ENCODE measurements at places on chromosomes 5 and 9.

- DNase-seq: no peak
Observed at GRCh38 chr5:164098531-164098930, 593.1 kb downstream of the MAT2B start.

GRCh38 chr5:127567026-127567768 lies 49.8 kb downstream of the PRRC1 start:
- no peak for DNase-seq

- DNase-seq: no peak
Observed at GRCh38 chr9:12716823-12717600, 23.8 kb downstream of the TYRP1 start.

- DNase-seq: no peak
Observed at GRCh38 chr5:125575891-125576505, 829.6 kb upstream of the ZNF608 start.

DNA sequence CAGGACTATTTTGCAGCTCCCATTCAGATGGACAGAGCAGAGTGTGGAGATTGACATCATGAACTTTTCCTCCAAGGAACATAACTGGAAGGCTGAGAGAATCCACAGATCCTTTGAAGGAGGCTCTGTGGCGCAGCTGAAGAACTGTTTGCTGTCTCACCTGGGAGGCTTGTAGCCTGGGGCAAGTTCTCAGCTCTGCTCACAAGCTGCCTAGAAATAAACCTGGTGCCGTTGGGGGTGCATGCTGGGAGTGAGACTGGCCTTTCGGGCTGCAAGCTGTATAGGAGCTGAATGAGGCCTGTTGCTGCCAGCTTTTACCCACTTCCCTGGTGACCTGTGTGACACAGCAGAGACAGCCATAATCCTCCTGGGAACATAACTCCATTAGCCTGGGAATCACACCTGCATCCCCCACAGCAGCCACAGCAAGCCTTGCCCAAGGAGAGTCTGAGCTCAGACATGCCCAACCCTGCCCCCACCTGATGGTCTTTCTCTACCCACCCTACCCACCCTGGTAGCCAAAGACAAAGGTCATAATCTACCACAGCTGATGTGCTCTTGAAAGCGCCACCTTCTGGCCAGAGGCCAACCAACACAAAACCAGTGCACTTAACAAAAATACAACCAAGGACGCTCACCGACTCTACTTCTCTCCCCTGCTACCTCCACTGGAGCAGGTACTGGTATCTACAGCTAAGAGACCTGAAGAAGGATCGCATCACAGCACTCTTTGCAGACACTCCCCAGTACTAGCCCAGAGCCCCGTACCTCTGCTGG lies 205.1 kb upstream of the MRPS30 start:
- no peak for DNase-seq

GRCh38 chr5:38707352-38708210 lies 138.2 kb upstream of the OSMR start:
- no peak for DNase-seq

DNA sequence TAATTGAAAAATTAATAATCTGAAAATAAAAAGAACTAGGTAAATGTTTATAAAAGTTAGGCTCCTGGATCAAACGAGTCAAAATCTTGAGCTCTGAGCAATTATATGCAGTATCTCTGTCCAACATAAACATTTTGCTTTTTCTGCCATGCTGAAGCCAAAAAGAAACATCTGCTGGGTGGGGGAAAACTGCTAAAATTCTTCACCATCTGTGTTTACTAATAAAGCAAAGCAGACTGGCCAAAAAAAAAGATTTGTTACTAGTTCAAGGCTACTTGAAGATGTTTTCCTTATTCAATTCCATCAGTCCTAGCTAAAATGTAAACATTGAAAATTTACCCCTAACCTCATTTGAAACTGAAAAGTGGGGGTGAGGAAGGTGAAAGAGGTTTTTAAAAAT lies 29.7 kb downstream of the GTF3C4 start:
- DNase-seq: no peak

DNA sequence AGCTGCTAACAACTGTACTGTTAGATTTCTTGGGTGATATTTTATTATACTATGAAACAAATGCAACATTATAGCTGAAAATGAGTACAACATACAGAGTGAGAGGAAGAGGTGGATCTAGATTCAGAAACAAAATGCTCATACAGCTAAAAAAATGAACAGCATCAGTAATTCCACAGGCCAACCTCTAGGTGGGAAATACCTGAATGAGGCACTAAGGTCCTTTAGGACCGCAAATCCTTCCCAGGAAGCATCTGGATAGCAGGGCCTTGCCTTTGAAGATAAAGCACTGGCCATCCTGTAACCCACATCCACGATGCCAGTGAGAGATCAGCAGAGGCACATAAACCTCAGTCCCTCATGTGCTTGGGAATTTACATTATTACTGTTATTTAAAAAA lies 310.8 kb downstream of the YTHDC2 start:
- no peak for DNase-seq

DNA sequence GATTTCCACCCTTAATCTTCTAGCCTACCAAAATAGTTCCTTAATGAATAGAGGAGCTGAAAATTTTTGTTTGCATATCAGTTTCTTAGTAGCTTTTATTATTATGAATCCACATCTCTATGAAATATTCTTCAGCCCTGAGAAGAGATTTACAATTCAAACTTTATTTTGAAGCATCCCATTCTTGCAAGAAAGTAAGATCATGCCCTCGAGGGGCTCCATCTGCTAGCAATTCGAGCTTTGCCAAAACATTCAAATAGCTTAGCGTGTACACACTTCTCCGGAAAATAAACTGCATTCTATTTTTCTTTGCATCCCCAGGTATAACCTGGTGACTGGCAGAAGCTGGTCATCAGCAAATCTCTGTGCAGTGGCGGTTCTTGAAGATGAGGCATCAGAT lies 370.7 kb downstream of the MTRR start:
- DNase-seq: no peak

DNA sequence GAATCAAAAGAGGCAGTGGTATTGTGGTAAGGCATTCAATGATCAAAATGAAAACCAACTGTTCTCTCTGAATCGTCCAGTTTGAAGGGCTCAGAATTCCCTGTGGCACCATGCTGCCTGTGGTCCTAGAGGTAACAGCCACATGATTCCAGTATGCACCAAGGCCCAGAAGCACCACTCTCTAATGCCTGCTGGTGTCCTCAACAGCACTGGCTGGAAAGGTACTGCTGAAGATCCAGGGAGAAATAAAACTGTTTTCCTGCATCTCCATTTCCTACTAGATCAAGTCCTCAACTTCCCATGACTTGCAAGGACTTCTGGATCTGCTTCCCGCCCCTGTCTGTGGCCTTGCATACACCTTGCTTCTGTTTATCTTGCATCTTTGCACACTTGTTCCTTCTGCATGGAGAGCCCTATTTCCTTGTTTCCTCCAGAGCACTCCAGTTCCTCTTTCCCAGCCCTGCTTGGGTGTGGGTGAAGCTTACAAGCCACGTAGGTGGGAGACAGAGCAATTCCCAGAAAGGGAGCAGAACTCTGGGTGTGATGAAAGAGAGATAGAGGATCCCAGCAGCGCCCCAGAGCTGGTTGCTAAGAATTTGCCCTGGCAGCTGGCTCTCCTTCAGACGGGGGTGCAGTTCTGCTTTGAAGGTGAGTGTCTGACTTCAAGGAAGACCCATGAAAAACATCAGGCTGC lies 41.0 kb upstream of the EQTN start:
- peak; percentile 7 for DNase-seq

DNA sequence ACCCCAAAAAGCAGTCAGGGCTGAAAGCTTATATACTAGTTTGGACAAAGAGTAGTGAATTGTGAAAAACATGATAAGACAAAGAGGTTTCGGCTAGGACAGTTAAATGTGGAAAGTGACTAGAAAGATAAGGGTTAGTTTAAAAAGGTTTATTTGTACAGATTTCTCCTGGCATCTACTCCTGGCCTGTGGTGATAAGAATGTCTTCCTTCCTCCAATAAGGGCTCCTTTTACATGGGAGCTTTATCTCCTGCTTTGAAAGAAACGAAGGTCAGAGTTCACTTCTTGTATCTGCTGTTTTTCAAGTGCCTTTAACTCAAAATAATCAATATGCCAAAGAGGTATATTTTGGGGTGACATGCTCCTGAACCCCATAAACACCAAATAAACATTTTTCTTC lies 776.1 kb upstream of the COX7C start:
- DNase-seq: no peak

GRCh38 chr5:88923623-88924329 lies 40.8 kb upstream of the MEF2C start:
- DNase-seq: no peak

DNA sequence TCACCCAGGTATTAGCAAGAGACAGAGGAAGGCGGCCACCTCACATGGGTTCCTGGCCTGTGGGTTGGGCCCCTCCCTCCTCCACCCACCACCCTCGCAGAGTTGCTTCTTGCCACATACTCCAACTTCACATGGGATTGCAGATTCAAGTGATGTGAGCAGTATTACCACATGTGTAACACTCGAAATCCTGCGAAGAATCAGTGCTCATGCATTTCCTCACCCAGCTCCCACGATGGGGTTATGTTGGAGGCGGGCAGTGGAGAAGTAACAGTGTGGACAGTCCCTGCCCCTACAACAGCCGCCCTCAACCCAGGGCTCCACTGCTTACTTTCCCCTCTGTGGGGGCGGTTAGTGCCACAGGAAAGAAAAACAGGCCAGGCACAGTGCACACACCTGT lies 3.9 kb upstream of the FBP1 start:
- peak; percentile 23 for DNase-seq

- DNase-seq: no peak
Observed at GRCh38 chr5:80959138-80959537, 1.0 kb upstream of the RASGRF2 start.

DNA sequence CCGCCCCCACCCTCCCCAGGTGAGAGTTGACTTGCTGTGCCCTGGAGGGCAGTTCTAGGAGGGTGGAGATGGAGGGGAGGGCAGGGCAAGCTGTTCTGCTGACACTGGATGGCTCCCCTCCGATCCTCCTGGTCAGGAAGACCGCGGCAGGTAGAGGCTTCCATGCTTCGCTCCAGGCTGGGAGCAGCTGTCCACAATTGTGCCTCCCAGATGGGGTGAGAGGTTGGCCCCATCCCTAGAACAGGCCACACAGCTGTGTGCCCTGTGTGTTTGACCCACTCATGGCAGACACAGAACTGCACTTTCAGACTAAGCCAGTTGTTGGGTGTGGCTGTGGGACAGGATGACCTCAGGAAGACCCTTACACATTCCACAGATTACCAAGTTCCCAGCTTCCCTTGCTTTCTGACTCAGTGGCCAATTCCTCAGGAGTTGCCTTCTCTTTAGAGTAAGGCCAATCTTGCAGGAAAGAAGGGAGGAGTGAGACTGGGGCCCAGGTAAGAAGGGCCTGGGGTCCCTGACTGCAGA lies 72.1 kb upstream of the HSPA9 start:
- no peak for DNase-seq

DNA sequence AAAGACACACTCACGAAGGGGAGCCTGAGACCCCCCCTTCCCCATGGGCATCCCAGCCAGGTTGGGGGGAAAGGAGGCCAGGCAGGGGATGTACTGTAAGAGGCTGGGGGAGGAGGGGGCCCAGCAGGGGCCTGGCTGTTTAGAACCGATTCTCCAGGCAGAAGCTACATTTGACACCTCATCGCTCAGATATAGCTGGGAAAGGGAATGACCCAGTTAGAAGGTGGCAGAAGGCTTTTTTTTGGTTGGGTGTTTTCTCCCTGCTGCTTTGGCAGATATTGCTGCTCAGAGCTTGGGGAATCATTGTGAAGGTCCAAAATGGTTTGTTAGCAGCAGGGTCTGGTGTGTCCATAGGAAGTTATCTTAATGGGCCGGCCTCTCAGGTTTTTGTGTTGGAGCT lies 6.0 kb downstream of the CDX1 start:
- DNase-seq: no peak

- no peak for DNase-seq
Observed at GRCh38 chr5:128870923-128871322, 94.4 kb upstream of the SLC27A6 start.

DNA sequence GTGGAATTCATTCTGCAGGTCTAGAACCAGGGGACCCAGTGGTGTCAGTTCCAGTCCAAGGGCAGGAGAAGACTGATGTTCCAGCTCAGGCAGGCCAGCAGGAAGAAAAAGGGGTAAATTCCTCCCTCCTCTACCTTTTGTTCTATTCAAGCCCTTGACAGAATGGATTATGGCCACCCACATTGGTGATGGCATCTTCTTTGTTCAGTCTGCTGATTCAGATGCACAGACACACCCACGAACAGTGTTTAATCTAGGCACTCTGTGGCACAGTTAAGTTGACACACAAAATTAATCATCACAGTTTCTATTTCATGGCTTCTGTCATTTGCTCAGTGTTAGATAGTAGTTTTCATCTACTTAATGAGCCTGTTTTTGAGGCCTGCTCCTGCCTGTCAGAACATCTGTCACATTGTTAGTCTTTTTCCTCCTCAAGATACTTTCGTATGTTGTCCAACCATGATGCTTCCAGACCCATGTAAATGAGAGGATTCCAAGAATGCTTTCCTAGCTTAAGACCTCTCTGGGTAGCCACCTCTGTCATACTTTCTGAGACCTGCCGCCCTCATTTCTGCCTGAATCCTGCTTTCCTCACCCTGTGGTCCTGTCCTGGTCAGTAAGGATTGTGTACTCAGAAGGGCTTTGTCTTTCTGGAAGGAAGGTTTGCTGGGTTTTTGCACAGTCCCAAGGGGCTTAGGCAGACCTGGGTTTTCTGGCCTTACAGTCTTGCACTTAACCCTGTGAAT lies 72.5 kb downstream of the SPIN1 start:
- no peak for DNase-seq

DNA sequence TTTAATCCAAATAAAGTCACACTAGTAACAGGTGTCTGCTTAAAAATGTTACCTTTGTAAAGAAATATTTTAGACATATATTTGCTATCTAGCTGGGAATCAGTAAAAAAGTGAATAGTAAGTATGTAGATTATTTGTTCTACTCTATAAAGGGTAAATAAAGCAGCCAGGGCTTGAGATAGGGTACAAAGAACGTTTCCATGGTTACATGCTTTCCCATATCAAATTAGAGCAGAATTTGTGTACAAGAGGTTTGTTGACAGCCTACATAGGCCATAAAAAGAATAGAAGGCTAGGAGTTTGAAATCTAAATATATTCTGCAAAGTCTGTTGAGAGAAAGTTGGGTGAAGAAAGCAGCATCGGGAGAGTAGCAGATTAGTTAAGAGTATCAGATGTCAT lies 160.9 kb upstream of the POU5F2 start:
- DNase-seq: no peak

GRCh38 chr5:27241564-27242257 lies 203.3 kb upstream of the CDH9 start:
- no peak for DNase-seq

GRCh38 chr5:149610589-149611255 lies 29.4 kb downstream of the ARHGEF37 start:
- no peak for DNase-seq

GRCh38 chr5:110879675-110880074 lies 140.9 kb downstream of the SLC25A46 start:
- no peak for DNase-seq

DNA sequence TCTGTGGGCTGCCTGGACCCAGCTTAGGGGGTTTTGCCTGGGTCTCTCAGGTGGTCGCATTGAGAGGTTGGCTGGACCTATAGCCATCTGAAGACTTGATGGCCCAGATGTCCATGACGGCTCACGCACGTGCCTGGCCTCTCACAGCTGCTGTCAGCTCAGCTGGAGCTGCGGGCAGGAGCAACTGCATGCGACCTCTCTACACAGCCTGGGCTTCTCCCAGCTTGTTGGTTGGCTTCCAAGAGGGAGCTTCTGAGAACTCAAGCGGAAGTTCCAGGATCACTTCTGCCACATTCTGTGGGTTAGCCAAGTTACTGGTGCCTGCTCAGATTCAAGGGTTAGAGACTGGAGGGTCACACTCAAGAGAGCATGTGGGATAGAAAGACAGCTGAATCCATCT lies 99.2 kb downstream of the DAPK1 start:
- no peak for DNase-seq

GRCh38 chr5:53034832-53035231 lies 45.7 kb downstream of the ITGA2 start:
- DNase-seq: no peak

All from CD4-positive, alpha-beta T cell treated with Interferon alpha-2 for 1 hour (primary cell).